ENCODE measurements at places on chromosomes 13 and 19. TPM values are rescaled to one million over a fixed set of nuclear protein-coding genes. Genes with fewer than 3 reads are reported as not detected.

CD70 gene
- 0.42 TPM for polyA plus RNA-seq

ZNF296 gene
- polyA plus RNA-seq: 2.4 TPM

KRTDAP gene
- polyA plus RNA-seq: not detected

ZNF90 gene
- polyA plus RNA-seq: 0.54 TPM

PTPRH gene
- polyA plus RNA-seq: 22.8 TPM

PEX11G gene
- 1.5 TPM for polyA plus RNA-seq

ZNF415 gene
- polyA plus RNA-seq: not detected

KASH5 gene
- polyA plus RNA-seq: 3.2 TPM

ARGLU1 gene
- polyA plus RNA-seq: 112 TPM
